Psoas muscle (tissue), 8 donors: ENCODE measurements at places on chromosomes 5 and 9. TPM values are rescaled to one million over a fixed set of nuclear protein-coding genes. Genes with fewer than 3 reads are reported as not detected.
A peak's percentile ranks its signal among the peaks of the same experiment; 100 is the strongest.

GRCh38 chr9:125950880-125951471, 203.8 kb downstream of the PBX3 start:
- DNase-seq = no peak

- peak; percentile 86 for DNase-seq
Measured at GRCh38 chr5:59542851-59543820, 350.4 kb downstream of the PDE4D start.

KCNV2 gene
- polyA plus RNA-seq = not detected

TIMD4 gene
- not detected for polyA plus RNA-seq

GRCh38 chr9:130541533-130541932, 37.8 kb upstream of the FUBP3 start:
- DNase-seq = no peak

WNK2 gene
- polyA plus RNA-seq = 8.1 TPM

DNA sequence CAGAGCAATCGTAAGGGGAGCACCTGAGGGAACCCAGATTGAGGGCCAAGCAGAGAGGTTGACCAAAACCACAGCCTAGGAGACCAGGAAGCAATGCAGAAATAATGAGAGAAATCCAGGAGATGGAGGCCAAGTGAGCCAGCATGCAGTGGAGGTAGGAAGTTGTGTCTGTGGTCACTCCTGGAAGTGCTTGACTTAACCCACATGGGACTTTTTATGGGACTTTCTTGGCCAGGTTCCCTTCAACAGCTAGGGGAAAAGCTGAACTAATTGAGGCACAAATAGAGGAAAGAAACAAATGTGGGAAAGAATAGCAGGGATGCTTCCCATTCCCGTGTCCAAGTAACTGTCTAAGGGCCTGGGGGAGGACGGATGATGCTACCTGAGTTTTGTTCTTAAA, 293.2 kb upstream of the CLINT1 start:
- DNase-seq = no peak

- DNase-seq = no peak
Measured at GRCh38 chr9:127505396-127506116, 54.2 kb downstream of the LRSAM1 start.

KCNN2 gene
- 0.20 TPM for polyA plus RNA-seq

- no peak for DNase-seq
Measured at GRCh38 chr9:76759732-76760131, 4.5 kb upstream of the PCA3 start.

SLCO6A1 gene
- not detected for polyA plus RNA-seq

- no peak for DNase-seq
Measured at GRCh38 chr9:116643691-116644090, 43.4 kb upstream of the TRIM32 start.

DNA sequence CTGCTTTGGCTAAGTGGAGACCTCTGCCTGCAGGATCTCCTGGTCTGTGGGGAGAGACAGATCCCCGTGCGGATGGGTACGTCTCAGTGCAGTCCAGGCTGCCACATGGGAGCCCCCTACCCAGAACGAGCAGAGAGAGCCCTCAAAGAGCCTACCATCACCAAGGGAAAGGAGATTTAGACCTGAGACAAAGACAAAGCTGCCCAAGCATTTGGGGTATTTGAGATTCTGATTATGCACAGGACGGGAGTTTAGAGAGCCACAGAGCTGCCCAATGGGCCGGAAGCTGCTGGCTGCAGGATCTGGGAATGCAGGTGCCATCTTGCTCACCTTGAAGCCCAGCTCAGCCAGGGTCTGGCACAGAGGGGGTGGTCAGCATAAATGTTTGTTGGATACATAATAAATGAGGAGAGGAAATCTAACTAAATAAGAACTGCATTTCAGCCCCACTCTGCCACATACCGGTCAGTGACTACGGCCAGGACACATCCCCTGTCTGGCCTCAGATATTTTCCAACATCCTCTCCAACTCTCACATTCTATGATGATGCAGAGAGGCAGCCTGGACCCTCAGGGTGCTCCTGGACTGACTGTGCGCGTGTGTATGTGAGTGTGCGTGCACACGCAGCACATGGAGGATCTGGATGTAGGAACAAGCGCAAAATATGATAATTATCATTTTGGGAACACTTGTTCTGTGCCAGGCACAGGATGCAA, 157.8 kb downstream of the FGF18 start:
- no peak for DNase-seq

GRCh38 chr5:170896779-170897178, 35.0 kb downstream of the RANBP17 start:
- no peak for DNase-seq

DNA sequence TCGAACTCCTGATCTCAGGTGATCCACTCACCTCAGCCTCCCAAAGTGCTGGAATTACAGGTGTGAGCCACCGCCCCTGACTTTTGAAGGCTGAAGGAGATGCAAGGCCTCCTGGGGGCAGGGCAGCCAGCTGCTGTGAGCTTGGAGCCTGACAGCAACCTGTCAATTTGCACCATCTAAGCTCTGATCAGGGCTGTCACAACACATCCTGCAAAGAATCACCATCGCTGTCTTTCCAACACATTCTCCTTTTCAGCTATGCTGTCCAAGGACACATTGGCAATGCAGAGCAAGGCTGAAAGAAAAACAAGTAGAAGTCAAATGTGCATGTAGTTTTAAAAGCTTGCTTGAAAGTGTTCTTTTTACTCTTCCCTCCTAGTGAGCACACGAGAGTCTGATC, 54.6 kb downstream of the GNA14 start:
- no peak for DNase-seq

DNA sequence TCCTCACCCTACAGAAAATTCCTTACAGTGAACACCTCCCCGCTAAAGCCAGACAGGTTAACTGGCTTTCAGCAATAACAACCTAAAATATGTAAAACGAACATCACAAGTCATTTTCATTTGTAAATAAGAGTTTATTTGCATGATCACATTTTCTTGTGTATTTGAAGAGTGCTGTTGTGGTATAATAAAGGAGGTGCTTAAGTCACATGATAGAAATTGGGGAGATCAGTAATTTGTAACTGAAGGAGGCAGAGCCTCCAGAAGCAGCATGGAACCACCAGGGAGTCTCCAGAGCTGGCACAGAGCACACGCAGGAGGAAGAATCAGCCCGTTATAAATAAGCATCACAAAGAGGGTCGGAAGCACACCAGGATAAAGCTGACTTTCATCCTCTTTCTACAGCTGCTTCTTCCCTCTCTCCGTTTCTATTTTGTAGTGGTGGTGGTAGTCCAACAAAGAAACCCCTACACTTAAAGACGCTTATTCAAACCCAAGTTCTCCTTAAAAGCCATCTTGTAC, 210.6 kb downstream of the MAPKAP1 start:
- DNase-seq = no peak
